T47D (cell line): ENCODE measurements at places on chromosomes 5 and 9.

- DNase-seq, result no peak
Observed at GRCh38 chr5:59079622-59080620, 497.0 kb downstream of the RAB3C start.

DNA sequence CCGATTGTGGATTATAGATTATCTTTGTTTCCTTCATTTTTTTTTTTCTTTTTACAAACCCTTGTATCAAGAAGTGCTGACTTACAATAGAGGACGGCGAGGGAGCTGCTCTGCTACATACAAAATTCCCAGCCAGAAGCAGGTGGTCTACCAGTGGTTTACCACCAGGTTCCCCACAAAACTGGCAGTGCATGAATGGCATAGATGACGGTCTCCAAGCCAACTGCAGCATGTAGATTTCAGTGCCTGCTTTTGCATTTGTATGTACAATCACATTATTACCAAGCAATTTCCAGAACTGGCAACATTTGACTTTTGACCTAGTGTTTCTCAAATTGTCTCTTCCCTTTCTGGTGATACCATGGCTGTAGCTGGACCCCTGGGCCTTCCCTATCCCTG, 84.0 kb downstream of the ACER2 start:
- no peak for DNase-seq

DNA sequence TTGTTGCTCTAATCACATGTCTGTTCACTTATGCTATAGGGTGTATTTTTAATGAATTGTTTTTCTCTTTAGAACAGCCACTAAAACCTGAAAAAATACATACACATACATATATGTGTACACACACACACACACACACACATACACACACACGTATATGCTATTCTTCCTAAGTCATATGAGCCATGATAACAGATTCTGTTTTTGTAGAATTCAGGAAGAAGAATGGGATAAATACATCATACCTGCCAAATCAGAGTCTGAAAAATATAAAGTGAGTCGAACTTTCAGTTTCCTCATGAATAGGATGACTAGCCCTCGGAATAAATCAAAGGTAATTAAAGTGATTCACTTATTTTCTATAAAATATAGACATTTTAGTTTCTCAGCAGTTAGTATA, 231.4 kb downstream of the ARHGEF28 start:
- no peak for DNase-seq

DNA sequence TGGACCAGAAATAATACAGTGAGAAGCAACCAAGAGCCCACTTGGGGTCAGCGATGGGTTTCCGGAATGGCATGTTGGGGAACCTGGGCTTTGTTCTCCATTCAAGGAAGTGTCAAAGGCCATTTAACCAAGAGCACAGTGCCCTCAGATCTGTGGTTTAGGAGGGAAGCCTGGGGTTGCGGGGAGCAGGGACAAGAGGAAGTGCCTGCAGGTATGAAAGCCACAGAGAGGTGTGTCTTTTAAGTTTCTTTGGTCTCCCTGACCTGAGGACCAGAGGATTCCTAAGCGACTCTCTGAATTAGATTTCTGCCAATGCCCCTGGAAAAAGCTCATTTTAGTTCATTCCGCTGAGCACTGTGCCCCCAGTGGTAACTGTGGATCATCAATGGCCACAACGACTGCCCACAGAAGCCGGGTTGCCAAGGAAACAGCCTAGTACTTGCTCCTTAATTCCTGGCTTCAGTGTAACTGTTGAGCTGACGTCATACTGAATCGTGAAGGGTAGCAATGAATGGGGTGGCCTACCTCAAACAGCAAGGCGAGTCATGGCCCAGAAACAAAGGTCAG, 107.3 kb upstream of the SPIN1 start:
- peak; percentile 39 for DNase-seq

DNA sequence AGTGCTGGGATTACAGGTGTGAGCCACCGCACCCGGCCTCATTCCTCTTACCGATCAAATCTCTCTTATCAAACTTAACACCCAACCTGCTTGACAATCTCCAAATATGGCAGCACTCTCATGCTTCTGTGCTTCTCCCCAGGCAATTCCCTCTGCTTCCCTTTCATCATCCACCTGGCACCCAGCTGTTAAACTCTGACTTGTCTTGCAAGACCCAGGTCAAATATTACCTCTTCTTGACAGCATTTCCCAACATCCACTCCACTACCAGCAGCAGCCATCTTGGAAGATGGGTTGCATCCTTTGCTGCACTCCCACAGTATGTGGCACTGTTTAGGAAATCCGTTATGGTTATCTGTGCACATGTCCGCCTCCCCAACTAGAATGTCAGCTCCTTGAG, 113.6 kb downstream of the ACTL7B start:
- no peak for DNase-seq

DNA sequence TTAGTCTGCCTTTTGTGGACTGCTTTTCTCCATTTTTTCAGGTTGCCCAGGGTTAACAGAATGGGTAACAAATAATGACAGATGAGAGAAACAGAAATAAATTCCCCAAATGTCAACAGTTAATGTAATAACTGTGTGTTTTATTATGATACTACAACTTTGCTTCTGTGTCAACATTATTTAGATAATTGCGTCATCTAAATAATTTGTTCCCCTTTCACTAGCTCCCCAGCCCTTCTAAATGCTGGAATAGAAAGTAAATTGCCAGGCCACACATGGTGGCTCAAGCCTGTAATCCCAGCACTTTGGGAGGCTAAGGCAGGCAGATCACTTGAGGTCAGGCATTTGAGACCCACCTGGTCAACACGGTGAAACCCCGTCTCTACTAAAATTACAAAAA, 53.5 kb downstream of the RNF38 start:
- DNase-seq, result no peak

DNA sequence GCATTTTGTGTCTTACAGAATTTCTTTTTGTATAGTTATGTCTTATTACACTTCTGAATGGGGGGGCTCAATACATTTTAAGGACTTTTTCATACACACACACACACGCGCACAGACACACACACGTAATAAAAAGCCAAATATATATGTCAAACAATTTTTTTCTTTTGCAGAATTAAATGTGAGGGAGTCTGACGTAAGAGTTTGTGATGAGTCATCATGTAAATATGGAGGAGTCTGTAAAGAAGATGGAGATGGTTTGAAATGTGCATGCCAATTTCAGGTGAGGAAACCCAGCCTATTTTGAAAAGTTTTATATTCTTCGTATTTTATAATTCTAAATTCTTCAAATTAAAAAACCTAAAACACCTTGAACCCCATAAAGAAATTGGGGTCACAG, 25.6 kb downstream of the TMEFF1 start:
- DNase-seq, result no peak

DNA sequence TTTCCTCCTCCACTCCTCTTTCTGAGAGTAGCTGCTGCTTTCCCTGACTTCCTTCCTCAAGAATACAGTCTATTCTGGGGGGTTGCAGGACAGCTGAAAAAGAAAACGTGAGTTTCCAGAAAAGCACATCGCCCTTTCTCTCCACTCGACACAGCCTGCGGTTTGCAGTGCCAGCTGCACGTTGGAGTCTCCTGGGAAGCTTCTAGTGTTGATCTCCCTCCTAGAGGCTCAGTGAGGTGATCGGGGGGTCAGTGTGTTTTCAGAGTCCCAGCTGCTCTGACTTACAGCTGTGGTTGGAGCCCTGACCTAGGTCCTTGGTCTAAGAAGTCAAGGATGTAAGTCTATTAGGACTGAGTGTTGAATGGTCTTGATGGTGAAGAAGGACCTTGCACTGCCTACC, 25.0 kb upstream of the SUSD3 start:
- no peak for DNase-seq

DNA sequence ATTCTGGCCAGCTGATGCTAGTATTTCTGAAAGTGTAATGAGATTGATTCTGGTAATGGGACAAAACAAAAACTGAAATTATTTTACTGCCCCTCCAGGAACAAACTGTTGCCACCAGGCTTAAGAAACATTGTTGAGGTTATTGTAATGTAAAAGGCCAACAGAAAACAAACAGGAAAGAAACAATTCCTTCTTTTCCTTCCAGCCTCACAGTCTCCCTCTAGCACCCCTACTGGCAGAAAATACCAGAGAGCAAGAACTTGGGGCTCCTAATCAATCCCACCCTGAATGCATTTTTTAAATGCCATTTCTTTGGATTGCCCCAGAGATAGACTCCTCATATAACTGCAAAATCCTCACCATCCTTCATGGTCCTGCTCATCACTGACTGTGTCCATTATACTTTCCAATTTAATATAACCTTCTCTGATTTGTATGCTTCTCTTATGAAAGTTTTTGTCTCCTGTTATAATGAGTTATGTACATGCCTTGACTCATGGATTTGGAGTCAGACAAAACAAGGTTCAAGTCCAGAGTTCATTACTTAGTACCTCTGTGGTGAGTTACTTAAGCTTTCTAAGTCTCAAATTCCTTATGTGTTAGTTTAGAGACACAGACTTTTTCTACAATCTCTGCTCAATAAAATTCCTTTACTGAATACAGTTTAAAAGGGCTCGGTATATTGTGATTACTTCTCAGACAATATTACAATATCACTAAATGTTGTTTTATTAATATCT, 157.9 kb upstream of the FBN2 start:
- DNase-seq, result no peak

DNA sequence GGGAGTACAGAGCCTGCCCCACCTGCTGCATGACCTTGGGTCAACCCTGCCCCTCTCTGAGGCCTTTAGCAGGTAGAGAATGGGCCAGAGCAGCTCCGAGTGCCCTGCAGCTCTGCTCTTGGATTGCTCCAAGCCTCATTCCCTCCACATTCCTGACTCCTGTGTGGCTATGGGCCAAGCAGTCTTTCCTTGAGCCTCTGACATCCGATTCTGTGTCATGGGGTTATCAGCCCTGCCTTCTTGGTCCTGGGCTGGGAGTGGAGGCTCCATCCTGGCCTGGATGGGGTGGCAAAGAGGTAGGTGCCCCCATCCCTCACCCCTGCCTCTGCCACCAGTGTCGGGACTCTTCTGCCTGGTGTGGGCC, 13.7 kb downstream of the FPGS start:
- no peak for DNase-seq

DNA sequence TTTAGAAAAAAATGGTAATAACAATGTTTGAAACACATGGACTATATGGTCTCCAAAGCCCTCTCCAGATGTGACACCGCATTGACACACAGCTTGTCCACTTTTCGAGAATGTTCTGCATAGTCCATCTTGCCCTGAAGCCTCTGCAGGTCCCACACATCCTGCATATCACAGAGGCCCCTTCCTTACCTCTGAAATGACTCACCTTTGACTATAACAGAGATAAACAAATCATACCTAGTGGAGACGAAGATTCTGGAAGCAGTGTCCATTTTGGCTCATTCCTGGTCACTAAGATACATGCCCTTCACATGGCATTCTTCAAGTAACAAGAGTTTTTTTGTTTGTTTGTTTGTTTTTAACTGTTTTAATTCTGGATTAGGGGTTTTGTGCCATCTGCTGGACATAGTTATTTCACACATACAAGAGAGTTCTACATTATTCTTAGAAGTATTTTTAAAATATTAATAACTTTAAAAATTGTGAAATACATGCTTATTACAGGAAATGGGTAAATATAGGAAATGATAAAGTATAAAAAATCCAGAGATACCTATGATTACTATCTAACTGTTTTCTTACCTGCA, 5.1 kb downstream of the ARL14EPL start:
- no peak for DNase-seq

GRCh38 chr9:98992885-98993569, 49.3 kb downstream of the COL15A1 start:
- DNase-seq, result no peak

- DNase-seq, result no peak
Observed at GRCh38 chr5:39854771-39855410, 430.1 kb upstream of the DAB2 start.

GRCh38 chr5:63958654-63959053, 3.6 kb downstream of the HTR1A start:
- no peak for DNase-seq

DNA sequence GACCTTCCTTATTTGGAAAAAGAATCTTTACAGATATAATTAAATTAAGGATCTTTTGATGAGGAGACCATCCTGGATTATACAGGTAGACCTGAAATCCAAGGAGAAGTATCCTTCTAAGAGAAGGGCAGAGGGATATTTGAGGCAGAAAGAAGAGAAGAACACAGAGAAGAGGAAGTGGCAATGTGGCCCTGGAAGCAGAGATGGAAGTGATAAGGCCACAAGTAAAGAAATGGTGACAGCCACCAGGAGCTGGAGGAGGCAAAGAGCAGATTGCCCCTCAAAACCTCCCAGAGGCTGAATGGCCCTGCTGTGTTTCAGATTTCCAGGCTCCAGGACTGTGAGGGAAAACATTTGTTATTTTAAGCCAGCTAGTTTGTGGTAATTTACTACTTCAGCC, 93.0 kb upstream of the ANKRD55 start:
- DNase-seq, result no peak

DNA sequence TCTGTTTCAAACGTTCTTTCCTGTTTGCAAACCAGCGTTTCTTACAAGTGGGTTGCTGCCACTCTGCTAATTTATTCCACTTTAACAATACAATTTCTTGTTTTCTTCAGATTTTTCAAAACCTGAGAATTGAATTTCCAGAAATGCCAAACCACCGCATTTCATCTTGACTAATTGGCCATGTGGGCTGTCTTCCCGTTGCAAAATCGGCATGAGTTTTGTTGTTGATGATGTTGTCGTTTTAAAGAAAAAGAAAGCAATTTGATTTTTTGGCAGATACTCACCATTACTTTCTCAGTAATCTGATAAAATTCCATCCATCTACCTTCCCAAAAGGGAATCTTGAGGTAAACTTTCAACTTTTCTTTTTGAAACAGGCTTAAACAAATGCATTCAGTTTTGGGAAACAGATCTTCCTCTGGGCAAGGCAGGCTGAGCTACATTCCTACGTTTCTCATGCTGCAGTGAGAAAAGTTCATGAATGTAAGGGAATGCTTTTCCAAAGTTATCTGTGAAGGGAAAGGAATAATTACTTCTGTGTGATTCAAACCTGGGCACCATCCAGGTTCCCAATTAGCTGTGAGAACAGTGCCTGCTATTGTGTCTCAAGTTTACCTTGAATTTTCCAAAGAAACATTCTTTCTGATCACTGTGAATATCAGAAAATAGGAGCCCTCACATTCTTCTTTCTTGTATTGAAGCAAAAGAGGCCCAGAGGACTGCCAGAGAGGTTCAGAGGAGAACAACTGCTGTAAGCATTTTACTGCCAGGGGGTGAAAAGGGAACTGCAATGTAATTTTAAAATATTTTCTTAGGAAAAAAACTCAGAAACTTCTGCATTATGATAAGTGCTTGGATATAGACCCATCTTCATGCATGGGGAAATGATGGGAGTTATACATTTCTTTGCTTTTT, 100.7 kb upstream of the TUT7 start:
- DNase-seq, result no peak

- no peak for DNase-seq
Observed at GRCh38 chr5:107766972-107767371, 96.2 kb upstream of the EFNA5 start.

GRCh38 chr9:96172797-96173196, 129.2 kb downstream of the HSD17B3 start:
- DNase-seq, result no peak
